ENCODE measurements at places on chromosomes 6 and 20. TPM values are rescaled to one million over a fixed set of nuclear protein-coding genes. Genes with fewer than 3 reads are reported as not detected.

The SNAP25 gene
- 97.4 TPM for total RNA-seq

The ZNF341 gene
- 1.5 TPM for total RNA-seq

The TRIM15 gene
- total RNA-seq = 0.14 TPM

DNA sequence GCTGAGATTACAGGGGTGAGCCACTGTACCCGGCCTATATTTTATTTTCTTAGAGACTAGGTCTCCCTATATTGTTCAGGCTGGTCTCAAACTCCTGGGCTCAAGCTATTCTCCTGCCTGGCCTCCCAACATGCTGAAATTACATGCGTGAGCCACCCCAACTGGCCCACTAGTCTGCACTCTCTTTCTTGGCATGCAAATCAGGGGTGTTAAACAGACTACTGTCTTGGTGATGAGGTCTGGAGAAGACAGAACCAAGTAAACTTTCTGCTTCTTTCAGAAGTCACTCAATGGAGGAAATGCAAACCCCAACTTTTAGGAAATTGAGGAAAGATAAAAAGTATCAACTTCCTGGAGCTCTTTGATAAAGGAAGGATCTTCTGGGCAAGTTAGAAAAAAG, 8.0 kb upstream of the TUBB2B start:
- ATAC-seq = no peak

- no peak for ATAC-seq
Measured at GRCh38 chr6:127376685-127377084, 33.3 kb upstream of the ECHDC1 start.

DNA sequence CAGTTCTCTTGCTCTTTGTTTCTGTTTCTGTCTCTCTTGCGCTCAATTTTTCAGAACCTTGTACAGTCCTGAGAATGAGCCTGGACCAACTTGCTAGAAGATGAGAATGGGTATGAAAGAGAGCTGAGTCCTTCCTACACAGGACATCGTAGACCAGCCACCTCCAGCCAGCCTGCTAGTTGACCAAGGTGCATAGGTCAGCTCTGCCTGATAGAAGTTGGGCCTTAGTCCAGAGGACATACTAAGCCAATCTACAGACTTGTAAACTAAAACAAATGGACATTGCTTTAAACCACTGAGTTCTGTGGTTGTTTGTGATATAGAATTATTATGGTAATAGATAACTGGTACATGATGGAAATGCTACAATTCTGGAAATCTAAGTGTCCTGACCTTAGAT, 236.4 kb upstream of the ZFP64 start:
- no peak for ATAC-seq

- peak; percentile 96 for ATAC-seq
Measured at GRCh38 chr6:157107915-157108651, 215.2 kb downstream of the TMEM242 start.

DNA sequence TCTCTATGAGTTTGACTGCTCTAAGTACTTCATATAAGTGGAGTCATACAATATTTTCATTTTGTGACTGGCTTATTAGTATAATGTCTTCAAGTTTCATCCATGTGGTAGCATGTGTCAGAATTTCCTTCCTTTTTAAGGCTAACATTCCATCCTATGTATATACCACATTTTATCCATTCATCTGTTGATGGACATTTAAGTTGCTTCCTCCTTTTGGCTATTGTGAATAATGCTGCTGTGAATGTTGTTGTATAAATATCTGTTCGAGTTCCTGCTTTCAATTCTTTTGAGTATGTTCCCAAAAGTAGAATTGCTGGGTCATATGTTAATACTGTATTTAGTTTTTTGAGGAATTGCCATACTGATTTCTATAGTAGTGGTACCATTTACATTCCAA, 79.5 kb downstream of the PTPRA start:
- ATAC-seq = no peak

DNA sequence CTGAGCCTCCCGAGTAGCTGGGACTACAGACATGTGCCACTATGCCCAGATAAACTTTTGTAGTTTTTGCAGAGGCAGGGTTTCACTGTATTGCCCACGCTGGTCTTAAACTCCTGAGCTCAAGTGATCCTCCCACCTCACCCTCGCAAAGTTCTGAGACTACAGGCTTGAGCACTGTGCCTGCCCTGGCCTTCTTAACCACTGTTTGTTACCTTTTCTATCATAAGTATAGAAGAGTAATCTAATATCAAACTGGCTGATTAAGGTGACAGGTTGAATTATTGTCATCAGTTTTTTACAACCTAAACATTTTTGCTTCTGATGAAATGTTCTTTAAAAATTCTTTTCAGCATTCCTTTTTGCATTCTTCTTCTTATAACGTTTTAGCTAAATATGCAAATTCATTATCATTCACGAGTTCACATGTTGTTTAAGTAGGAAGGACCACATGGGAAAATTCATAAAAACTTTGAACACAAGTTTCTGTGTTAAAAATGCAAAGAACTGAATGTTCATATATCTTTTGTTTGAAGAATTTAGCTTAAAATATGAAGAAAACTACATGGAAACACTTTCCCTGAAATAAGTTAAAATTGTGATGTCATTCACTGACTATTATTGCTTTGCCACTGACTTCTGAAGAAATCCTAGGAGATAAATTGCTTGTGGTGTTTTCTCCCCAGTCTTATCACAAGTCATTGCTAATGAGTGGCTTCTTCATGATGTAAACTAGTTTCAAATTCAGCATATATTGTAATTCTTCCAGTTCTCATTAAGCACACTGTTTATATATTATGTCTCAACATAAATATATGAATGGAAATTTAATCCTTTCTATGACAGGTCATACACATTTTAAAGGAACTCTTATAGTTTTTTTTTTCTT, 106.7 kb downstream of the ADGRB3 start:
- ATAC-seq = no peak
